ENCODE measurements at places on chromosomes 5 and 9.
A peak's percentile ranks its signal among the peaks of the same experiment; 100 is the strongest.

GRCh38 chr5:143130613-143131305, 272.7 kb downstream of the NR3C1 start:
- no peak for DNase-seq

DNA sequence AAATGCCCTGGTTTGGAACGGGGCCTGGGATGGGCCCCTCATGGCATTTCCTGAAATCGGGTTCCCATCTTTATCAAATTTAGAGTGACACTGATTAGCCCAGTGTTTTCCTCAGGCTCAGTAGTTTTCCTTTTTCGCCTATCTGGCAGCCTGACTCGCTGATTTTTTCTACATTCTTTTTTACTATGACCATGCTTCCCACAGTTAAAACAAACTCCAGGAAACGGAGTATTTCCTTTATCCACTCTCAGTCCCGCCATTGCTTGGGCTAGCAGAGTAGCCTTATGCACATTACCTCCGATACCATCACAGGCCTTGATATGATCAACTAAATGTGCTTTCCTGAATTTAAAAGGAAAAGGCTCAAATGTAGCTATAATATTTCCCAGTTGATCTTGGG, 5.5 kb downstream of the OR1Q1 start:
- no peak for DNase-seq

DNA sequence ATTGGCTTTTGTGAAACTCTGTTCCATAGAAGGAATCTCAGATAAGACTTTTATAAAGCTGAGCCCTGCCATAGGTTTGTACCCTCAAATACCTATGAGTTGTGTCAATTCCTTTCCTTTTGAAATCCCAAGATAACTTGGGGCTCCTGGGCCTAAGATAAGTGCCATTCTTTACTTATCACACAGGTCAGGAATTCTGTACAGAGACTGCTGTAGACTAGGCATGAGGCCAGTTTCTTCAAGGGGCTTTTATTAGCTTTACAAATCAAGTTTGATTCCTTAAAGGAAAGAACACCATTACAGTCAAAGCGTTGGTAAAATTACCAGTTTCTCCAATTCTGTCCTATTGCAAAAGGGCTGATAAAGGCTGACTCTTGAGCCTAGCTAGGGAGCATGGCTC, 39.2 kb downstream of the SHC3 start:
- no peak for DNase-seq

- no peak for DNase-seq
Observed at GRCh38 chr9:3898461-3899218, 372.8 kb upstream of the RFX3 start.

DNA sequence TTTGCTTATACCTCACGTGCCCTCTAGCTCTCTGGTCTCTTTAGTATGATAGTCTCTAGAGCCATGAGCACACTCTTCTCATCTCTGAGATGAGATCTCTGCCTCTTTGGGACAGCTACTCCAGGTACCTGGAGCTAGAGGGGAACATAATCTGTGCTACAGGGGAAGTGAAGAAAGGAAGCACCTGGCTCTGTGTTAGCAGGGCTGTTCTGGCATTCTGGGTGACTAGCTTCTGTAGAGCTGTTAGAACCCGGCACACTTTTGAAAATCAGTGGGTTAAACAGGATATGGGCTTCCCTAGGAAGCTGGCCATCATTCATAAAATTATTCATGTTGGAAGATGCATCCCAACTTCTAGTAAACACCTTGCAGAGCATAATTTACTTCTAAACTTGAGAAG, 224.8 kb downstream of the MCTP1 start:
- no peak for DNase-seq

DNA sequence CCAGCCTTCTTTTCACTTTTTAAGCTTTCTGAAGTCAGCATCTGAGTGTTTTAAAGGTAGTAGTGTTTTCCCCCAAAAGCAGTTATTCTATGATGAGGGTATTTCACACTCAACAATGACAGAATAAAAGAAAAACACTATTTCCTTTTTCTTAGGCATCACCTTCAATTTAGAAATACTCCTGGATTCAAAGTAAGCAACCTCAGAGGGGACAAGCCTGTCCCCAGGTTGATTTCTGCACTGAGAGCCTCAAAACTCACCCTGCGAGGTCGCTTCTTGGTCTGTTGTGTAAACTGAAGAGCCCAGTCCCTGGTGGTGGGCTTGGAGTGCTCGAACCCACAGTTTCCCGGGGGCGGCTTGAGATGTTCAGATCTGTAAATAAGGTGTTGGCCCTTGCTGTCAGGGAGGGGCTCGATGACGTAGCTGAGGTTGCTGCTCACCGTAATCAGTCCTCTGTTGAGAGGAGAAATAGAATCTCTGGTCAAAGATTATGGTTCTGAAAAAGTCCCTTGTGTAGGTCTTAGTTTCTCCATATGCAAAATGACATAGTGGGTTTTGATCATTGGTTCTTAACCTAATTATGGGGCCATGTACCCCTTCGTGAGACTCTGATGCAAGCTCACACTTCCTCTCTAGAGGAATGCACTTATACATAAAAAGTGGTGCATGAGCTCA, 55.9 kb downstream of the ADAM19 start:
- DNase-seq, result no peak

- DNase-seq, result no peak
Observed at GRCh38 chr9:14706530-14707140, 13.4 kb upstream of the ZDHHC21 start.

DNA sequence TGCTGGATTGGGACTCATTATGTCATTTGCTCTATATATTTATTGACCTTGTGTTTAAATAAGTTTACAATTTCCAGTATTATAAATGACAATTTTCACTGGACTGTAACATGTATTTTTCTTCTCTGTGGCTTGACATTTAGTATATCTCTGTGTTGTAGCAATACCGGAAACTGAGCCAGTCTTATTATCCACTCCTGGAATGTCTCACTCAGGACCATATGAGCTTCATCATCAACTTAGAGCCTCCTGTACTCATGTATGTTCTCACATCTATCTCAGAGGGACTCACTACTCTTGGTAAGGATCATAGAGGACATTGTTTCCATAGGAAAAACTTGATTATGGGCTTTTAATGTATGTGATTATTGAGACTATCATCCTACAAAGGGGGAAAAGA, 66.5 kb upstream of the TLX3 start:
- no peak for DNase-seq

DNA sequence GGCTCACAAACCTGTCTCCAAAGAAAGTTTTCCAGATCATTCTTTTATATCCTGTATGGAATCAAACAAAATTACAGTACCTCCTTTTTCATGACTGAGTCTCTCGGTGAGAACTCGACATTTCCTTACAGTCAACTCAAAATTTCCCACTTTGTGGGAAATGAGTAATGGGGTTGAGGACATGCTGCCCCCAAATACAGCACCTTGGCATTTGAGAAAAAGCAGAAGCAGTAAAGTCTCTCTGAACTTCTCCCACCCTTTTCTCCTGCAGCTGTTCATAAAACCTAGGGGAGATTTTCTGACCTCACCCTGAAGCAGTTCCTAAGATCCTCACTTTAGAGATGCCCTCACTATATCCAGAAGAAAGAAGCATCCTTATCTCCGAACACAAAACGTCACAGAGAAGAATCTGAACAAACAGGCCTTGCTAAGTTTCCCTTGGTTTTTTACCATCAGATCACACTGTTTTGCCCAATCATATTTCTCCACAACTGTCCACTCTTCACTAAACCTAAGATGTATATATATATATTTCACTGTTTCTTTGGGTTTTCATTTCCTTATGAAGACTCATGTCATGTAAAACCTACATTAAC, 96.1 kb upstream of the APC start:
- DNase-seq, result no peak

GRCh38 chr5:1511651-1512540, 11.9 kb downstream of the LPCAT1 start:
- no peak for DNase-seq

- DNase-seq, result peak; percentile 63
Observed at GRCh38 chr9:92808726-92809451, 44.3 kb upstream of the BICD2 start.

DNA sequence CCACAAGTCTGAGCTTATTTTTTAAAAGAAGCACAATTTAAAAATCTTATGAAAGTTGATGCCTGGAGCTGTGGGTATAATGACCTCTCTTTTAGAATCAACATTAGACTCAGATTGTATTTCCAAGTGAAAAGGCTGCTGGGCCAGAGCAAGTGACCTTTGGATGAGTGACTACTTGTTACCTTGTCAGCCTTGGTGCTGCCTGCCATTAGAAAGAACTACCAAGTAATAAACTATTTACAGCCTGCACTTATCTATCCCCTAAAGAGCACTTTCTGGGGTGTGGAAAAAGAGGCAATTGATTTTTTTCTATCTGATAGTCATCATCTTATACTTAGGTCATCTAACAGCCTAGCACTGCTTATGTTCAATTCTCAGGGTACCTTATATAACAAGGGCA, 134.9 kb upstream of the FBXL17 start:
- no peak for DNase-seq

DNA sequence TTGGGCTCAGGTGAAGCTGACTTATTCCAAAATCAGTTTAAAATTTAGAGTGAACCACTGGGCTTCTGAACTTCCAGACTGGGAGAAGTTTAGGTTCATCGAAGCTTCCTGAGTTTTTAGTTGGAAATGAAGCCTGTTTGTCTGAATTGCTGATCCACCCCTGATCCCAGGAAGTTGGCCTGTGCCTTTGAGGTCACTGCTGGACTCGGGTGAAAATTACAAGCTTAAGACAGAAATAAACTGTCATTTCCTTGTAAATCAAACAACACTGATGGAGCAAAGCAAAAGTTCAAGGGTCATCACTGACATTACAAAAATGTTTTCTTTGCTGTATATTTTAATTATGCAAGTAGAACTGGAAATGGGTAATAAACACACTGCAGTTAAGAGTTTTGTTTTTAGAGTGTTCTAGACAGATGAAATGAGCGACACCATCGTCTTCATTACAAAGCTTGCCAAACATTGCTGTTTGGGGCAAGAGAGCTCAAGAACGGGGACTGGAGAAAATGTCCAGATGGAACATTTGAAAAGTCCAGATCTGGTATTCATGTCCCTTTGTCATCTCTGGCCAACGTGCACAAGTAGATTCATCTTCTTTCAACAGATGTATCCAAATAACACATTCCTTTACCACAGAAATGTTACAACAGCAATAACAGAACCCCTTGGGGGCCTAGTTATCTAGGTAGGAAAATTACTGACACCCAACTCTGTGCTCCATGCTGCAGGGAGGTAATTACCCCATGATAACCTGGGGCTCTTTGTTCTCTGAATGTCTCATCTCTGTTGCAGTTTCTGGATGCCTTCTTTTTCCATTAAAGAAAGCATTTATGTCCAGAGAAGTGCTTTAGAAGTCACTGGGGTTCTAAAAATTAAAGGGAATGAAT, 142.4 kb upstream of the ERCC6L2 start:
- no peak for DNase-seq

DNA sequence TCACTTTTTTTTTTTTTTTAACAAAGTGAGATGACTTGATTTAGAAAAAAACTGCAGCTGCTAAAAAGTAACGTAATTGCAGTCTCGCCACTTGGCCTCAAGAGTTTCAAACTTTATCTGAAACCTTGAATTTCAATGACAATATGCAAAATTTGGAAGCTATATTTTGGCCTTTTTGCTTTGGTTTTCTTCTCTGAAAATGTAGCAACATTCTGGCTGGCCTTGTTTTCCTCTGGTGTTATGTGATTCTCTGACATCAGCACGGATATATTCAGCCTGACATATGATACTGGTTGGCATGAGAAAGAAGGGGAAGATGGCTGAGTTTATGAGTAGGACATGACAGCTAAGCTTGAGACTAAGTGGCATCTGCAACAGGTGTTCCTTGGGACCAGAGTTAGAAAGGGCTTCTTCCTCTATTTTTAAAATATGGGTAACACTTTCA, 136.5 kb downstream of the MEF2C start:
- DNase-seq, result no peak

GRCh38 chr5:81657386-81657785, 93.5 kb downstream of the SSBP2 start:
- DNase-seq, result no peak

DNA sequence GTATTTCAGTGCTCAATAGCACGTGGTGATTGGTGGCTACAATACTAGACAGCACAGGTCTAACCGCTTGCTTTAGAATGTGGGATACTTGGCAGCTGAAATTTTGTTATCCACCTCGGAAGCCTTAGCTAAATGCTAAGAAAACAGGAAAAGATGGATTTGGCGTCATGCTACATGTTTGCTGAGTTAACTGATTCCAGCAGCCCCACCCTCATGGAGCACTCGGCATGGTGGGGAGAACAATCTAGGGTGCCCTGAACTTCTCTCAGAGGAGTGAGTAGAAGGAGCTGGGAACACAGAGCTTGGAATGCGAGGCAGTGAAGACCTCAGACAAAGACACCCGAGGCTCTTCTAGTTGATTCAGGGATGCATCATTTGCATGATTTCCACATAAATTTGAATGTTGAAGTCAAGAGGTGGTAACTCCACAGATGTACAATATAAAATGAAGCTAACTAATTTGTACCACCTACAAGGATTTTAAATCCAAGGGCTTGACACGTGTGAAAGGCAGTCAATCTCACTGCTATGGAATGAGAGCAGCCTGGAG, 145.1 kb upstream of the FSTL4 start:
- no peak for DNase-seq

DNA sequence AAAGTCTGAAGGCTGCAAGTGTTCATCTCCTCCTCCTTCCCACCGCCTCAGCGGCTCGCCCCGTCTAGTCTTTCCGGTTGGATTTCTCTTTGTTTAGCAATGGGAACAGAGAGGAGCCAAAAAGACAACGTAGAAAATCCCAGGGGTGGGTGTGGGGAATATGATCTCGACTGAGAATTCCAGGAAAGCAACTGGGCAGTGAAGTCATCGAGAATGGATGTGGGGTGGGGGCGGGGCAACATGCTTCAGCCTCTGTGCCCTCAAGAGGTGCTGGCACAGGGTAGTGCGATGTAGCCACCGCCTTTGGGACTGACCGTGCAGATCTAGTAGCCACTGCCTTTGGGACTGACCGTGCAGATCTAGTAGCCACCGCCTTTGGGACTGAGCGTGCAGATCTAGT, 12.9 kb downstream of the MSX2 start:
- no peak for DNase-seq

GRCh38 chr9:129330711-129331492, 152.8 kb upstream of the IER5L start:
- no peak for DNase-seq

- DNase-seq, result no peak
Observed at GRCh38 chr5:161507591-161507990, 38.9 kb downstream of the GABRB2 start.

- DNase-seq, result no peak
Observed at GRCh38 chr9:5416953-5417352, 20.8 kb downstream of the PLGRKT start.

GRCh38 chr5:69019668-69020375, 74.0 kb upstream of the SLC30A5 start:
- DNase-seq, result no peak

GRCh38 chr9:128923493-128923883, 2.7 kb downstream of the PHYHD1 start:
- DNase-seq, result no peak

DNA sequence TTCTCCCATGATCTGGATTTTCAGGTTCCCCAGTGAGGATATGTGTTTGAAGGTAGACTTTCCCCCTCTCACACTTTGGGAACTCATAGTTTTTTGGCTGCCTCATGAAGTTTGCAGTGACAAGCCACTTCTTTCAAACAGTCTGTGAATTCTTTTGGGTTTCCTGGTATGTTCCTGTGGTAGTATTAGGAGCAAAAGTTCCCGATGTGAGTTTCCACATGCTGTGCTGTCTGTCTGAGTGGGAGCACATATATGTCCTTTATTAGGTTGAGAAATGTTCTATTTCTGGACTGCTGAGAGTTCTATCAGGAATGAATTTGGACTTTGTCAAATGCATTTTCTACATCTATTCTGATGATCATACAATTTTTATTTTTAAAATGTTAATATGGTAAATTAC, 273.2 kb upstream of the TARS1 start:
- DNase-seq, result no peak

GRCh38 chr5:16428359-16428758, 37.2 kb downstream of the ZNF622 start:
- DNase-seq, result no peak
